Activated CD8-positive, alpha-beta memory T cell treated with anti-CD3 and anti-CD28 coated beads for 1 hour (primary cell): ENCODE measurements at places on chromosomes 1 and 21.
A peak's percentile ranks its signal among the peaks of the same experiment; 100 is the strongest.

DNA sequence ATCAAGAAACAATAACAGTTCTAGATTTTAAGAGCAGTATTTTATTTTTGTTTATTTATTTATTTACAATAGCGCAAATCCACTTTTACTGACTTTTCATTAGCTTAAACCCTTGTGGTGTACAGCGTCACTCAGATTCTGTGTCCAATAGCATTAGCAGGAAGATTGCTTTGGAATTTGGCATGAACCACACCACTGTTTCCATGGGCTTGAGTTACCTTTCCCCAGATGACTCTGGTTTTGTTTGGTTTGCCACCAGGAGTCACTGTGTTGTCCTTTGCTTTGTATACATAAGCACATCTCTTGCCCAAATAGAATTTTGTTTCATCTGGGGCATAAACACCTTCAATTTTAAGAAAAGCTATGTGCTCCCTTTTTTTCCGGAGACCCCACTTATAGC is 25.9 kb upstream of the SNRPE start:
- no peak for DNase-seq

DNA sequence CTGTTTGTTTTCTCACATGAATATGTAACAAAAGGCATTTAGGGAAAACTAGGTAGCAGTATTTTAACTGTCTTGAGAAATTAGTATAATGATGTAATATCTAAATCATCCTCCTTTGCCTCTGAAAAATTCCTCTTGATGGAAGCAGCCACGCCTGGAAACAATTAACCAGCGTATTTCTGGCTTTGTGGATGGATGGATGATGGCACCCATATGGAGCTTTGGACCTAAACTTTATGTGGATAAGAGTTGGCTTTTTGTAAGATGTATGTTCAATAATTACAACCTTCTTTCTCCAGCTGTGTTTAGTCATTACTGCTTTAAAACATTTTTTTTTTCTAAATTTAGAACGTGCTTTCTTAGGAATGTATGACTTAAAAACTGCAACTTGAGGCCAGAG is 12.7 kb downstream of the CDCA8 start:
- DNase-seq = no peak

- no peak for DNase-seq
Observed at GRCh38 chr1:87100271-87100670, 185.8 kb downstream of the HS2ST1 start.

DNA sequence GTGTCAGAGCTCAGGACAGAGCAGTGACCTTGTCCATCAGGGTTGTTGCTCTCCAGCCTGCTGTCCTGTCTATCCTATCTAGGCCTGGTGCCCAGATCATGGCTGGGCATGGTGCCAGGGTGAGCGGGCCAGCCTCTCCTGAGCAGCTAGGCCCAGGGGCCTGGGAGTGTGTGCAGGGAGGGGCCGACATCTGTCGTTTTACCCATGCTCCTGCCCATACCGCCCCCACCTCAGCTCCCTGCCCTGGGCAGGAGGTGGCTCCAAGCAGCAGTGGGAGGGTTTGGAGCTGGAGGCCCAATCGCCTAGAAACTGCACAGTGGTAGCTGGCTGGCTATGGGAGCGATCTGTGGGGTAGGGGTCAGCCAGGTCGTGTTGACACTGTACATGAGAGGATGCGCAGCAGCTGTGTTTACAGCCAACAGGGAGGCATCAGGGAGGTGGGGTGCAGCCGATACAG is 6.5 kb downstream of the INSRR start:
- DNase-seq = no peak

- DNase-seq = no peak
Observed at GRCh38 chr1:11967028-11967547, 13.2 kb upstream of the MFN2 start.

DNA sequence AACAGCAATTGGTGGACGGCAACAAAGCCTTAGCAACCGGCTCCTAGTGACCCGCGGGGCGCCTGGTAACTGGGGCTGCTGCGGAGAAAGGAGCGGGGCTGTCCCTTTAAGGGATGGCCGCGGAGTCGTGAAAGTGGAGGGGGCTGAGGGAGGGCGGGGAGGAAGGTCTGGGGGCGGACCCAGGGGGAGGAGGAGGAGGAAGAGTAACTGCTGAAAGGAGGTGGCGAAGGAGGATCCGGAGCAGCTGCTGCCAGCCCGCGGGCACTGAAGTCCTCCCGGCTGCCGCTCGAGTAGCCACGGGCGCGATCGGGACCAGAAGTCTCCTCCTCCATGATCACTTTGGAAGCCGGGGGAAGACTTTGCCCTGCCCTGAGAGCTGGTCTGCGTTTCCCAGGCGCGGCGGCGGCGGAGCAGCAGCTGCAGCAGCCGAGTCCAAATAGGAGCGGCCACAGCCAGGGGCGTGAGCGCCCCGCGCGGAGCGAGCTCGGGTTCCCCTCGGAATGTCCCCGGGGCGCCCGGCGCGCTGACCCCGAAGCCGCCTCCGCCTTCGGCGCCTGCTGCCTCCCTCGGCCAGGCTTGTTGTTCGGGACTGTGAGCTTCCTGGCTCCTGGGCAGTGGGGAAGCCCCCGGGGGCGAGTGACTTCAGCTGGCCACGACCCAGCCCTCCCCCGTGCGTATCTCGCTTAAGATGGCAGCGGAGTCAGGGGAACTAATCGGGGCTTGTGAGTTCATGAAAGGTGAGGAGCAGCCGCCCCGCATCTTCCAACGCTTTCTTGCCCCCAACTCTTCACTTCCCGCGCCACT is at the start of gene CDC14A:
Gene CDC14A (plus strand): TSS at position 240 of the 804 bp plus-strand sequence. CDS start 449 bp downstream, at position 689.
- DNase-seq = peak; percentile 71

GRCh38 chr21:36471254-36471723 is 8.6 kb downstream of the CLDN14 start:
- DNase-seq = no peak

DNA sequence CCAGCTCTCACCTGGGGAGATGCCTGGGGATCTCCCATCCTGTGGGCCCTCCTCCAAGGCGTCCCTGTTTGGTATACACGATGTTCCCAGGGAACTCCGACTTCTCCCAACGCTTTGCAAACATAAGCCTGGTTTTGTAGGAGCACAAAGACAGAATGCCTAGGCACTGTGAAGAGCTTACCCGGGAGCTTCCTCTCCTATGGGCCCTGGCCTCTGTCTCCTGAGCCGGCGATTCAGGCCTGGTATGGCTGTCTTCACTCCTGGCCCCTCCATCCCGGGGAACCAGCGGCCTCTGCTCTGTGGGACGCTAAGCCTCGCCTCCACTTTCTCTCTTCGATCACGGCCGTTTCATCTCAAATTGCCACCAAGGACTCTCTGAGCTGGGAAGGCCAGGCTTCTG is 59.6 kb upstream of the ACTRT2 start:
- no peak for DNase-seq

DNA sequence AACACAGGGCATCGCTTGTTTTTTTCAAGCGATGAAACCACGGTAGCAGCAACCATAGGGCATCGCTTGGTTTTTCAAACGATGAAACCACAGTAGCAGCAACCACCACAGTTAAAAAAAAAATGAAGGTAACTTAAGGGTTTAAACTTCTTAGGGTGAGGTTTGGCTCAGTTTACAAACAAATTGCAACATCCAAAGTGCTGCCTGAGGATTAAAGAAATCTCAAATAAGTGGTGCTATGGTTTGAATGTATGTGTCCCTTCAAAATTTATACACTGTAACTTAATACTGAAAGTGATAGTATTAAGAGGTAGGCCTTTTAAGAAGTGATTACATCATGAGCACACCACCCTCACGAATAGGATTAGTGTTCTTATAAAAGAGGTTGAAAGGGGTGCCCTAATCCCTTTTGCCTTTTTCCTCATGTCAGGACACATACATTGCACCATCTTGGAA is 6.4 kb upstream of the GBP5 start:
- no peak for DNase-seq

GRCh38 chr1:244802556-244803239 is 32.8 kb upstream of the COX20 start:
- no peak for DNase-seq

- DNase-seq = no peak
Observed at GRCh38 chr1:9062021-9062471, 7.4 kb downstream of the SLC2A5 start.

GRCh38 chr1:232009741-232010140 is 383.2 kb downstream of the DISC1 start:
- DNase-seq = no peak

DNA sequence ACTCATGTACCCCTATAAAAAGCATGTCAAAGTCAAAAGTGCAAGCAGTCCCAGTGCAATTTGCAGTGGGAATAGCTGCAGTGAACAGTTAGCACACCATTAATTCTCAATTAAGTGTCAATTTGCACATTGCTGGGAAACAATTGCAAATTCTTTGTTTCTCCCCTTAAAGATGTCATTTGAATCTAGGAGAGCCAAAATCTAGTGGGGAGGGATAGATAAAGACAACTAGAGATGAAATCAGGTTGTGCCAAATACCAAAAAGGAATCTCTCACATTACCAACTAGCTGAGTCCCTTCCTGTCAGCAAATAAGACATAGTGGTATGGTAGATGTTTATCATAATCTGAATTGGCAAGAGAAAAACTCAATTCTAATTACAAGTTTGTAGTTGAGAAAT is 330.7 kb downstream of the NUF2 start:
- DNase-seq = no peak

- DNase-seq = no peak
Observed at GRCh38 chr1:156899956-156900718, 6.6 kb downstream of the PEAR1 start.

DNA sequence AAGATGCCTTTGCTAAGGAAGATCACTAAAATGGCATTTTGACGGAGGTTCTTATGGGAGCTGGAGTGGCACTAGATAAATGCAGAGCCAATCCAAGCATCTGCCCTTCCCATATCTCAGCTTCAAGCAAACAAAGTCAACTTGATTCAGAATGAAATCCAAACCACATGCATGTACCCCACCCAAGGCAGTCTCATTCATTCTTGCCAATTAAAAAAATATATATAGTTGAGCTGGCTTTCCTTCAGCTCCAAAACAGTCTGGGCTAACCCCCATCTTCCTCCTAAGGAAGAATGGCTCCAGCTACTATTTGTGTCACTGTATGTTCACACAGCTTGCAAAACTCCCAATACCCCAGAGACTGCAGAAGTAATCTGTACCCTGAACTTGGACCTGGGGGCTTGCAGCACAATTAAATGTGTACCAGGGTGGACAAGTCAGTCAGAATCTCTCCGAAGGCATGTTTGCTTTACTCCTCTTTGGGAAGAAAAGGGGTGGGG is 35.4 kb downstream of the GPR3 start:
- DNase-seq = no peak

- DNase-seq = no peak
Observed at GRCh38 chr1:107515702-107516101, 374.9 kb downstream of the NTNG1 start.

- DNase-seq = no peak
Observed at GRCh38 chr1:241269116-241269515, 87.9 kb downstream of the RGS7 start.

DNA sequence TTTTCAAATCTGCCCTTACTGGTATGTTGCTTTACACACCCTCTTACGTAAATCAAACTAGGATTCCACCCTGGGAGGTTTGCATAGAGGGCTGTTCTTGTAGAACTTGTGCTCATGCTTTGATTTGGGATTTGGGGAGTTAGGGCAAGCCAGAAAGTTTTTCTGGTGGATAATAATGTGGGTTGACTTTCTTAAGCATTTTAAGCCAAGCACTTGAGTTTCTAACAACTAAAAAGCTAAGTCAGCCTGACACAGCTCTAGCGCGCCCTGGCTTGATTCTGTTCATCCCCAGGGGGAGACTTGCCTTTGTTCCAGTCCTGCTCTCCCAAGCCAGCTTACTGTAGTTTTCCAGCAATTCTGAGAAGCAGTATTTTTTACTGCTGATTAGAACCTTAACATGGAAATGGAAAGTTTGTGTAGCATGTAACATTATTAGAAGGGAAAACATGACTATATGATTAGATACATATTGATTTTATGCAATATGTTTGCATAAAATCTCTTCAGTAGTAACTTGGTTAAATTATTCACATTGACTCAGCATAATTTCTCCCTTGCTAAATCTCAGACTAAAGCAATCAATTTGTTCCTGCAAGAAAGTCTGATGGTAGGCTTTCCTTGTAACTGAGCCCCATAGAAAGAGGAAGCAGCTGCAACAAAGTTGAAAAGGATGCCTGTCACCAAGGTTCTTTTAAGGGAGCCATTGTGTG is 11.0 kb upstream of the PGD start:
- no peak for DNase-seq

- DNase-seq = no peak
Observed at GRCh38 chr1:155052439-155053395, 1.6 kb downstream of the ADAM15 start.

GRCh38 chr1:11875094-11875493 is 16.3 kb upstream of the NPPB start:
- no peak for DNase-seq

DNA sequence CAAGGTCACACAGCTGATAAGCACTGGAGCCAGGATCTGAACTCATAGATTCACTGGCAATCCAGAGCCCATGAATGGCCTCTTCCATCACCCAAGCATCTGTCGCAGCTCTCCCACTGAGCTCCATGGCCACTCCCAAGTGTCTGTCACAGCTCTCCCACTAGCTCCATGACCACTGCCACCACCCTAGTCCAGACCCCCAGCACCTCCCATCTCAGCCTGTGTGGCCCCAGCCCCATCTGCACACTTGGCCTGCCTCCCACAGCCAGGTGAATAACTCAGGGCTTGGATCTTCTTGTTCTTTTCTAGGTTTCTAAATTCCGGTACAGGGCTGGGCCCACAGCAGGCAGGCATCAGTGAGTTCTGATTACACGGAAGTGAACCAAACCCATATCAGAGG is 76.0 kb downstream of the GLIS1 start:
- DNase-seq = no peak

- DNase-seq = no peak
Observed at GRCh38 chr1:87684194-87684593, 355.5 kb downstream of the LMO4 start.

- DNase-seq = no peak
Observed at GRCh38 chr1:86016076-86016759, 140.4 kb downstream of the COL24A1 start.

DNA sequence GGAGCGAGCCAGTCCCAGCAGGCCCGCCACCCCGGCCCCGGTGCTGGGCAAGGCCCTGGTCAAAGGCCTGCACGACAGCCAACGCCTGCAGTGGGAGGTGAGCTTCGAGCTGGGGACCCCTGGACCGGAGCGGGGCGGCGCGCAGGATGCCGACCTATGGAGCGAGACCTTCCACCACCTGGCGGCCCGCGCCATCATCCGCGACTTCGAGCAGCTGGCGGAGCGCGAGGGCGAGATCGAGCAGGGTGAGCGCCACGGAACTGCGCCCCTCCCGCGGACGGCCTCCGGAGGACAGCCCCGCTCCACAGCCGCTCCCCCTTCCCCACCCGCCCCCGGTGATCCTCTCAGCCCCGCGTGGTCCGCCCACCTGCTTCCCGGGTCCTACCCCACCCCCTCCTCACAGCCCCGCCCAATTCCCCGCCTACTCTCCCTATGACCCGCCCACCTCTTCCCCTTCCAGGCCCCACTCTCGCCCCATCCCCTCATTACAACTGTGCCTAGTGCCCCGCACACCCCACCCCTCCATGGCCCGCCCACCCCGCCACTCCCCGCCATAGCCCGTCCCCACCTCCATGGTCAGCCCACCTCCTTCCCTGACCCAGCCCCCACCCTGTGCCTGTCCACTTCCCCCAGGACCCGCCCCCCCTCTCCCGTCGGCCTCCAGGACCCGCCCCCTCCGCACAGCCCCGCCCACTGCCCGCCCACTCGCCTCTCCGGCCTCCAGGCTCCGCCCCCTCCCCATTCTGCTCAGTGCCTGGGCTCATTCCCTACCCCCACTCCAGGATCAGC is 52.7 kb downstream of the VWA5B1 start:
- no peak for DNase-seq

GRCh38 chr1:212402666-212403321 is 11.9 kb downstream of the PACC1 start:
- DNase-seq = no peak
